Activated naive CD8-positive, alpha-beta T cell treated with anti-CD3 and anti-CD28 coated beads, Interleukin-2, amount 50 U/mL, for 16 hours (primary cell): ENCODE measurements at places on chromosomes 6 and 20.

DNA sequence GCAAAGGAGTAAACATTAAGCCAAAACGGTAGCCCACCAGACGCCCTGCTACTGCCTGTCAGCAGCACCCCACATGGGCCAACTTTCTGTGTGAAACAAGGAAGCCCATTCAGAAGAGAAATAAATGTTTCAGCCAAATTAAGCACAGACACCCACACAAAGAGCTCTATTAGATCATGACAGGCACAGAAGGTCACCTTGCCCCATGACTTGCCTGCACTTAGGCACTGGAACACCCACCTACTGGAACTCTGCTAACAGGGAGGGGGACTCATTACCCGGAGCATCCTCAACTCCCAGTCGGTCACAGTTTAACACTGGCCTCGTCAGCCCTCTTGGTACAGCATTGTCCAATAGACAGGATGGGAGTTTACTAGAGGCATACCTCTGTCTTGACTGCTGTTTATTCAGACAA, 31.8 kb downstream of the GFOD1 start:
- DNase-seq = no peak

DNA sequence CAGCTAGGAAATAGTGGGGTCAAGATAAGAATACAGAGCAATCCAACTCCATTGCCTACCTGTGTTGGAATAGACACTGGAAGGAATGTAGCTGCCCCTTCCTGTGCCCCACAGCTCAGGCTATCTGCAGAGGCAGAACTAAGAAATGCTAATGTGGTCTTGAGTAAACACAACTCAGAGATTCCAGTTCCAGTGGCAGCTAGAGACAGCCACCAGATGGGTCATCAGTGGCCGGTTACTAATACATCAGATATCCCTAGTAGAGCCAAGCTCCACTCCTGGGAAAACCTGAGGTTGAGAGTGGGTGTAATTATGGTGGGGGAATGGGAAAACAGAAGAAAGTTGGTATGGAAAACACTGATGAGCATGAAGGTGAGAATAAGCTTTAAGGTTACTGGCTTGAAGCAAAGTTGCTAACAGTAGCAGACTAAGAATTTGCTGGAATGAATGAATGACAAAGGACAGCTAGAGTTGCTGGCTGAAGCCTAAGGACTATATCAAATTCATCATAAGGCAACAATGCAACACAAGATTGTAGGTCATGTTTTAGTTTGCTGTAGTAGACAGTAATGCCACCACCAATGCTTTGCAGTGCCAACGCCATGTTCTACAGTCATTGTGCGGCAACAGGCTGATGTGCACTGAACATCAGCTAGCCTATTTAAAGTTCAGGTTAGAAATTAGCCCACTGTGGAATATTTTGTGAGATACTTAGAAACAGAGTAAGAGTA, 28.3 kb upstream of the FAM83C start:
- DNase-seq = no peak

- no peak for DNase-seq
Measured at GRCh38 chr6:149366267-149366921, 33.7 kb upstream of the SUMO4 start.

DNA sequence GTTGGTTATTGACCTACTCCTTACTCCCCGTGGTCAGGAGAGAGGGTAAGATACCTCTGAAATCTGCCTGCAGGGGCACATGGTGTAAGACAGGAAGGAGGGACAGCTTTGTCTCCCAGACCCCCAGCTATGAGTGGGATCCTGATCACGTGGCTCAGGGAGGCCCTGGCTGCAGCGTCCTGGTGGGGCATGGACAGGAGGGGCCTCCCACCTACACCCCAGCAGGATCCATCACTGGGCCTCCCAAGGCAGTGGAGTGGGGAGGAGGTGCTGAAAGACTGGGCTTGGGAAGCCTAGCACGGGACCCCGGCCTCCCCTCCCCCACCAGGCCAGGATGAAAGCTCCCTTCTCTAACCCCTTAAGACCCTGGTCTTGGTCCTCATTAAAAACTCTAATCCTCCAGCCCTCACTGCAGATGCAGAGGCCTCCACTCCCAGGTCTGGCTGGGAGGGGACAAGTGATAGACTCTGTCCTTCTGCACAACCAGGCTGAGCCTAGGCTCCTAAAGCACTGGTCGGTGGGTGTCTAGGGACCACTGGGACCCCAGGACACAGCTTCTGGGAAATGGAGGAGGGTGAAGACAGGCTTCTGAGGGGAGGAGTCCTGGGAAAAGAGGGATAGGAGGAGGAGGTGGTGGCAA, 29.6 kb upstream of the VEGFA start:
- DNase-seq = no peak

GRCh38 chr6:37889051-37889450, 69.5 kb downstream of the ZFAND3 start:
- no peak for DNase-seq

DNA sequence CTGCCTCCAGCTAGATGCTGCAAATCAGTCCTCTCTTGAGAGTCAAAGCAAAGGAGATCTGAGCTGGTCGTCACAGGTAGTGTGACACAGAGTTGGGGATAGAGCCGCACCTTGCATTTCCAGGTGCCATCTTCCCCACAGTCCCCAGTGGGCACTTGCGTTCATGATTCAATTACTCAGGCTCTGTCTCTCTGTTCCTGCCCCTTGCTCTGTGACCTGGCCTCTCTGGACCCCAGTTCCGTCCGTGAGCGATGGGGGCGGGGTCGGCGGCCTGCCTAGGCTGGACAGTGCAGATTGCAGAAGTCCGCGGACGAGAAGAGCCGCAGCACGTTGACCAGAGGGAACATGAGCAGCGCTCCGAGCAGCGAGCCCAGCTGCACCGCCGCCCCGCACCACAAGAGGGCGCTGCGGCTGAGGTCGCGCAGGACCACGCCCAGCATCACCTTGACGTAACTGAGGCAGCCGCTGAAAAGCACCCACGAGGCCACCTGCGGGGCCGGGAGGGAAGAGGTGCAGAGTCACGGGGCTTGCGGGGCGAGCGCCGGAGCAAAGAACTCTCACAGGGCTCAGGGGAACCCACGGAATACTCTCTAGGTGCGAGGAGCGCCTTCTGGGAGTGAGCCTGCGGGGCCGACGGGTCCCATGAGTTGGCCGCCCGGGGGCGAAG, 7.4 kb downstream of the SLC52A3 start:
- no peak for DNase-seq

DNA sequence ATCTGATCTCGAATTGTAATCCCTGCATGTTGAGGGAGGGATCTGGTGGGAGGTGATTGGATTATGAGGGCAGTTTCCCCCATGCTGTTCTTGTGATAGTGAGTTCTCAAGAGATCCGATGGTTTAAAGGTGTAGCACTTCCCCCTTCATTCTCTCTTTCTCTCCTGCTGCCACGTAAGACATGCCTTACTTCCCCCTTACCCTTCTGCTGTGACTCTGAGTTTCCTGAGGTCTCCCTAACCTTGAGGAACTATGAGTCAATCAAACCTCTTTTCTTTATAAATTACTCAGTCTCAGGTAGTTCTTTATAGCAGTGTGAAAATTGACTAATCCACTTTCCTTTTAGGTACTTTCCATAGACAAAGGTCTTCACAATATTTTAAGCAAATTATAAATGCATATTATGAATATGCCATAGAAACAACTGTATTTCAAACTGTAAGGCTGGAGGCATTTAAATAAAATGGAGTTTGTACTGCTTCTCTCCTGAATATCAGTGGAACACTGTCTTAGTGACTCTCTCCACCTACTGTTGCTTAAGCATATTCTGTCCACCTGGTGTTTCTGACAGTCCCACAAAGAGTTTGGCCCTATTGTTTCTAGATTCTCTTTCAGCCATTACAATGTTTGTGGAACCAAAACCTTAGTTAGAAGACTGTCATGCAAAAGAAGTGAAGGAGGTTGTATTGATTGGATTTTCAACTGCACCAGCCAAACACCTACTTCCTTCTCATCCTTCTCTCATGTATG, 24.3 kb upstream of the IL17A start:
- DNase-seq = no peak
